Renal cortex interstitium (tissue), 15 donors: ENCODE measurements at places on chromosomes 4 and X. TPM values are rescaled to one million over a fixed set of nuclear protein-coding genes. Genes with fewer than 3 reads are reported as not detected.

F8A3 gene
- 8.0 TPM for polyA plus RNA-seq

TCEAL9 gene
- polyA plus RNA-seq: 240 TPM

TMEM165 gene
- polyA plus RNA-seq: 91.2 TPM

LAGE3 gene
- 11.8 TPM for polyA plus RNA-seq

ARHGAP4 gene
- 43.5 TPM for polyA plus RNA-seq

GRCh38 chr4:139806929-139807328 lies 141.3 kb downstream of the MGST2 start:
- no peak for DNase-seq

- no peak for DNase-seq
Observed at GRCh38 chrX:22366166-22366702, 93.5 kb downstream of the CBLL2 start.

DNA sequence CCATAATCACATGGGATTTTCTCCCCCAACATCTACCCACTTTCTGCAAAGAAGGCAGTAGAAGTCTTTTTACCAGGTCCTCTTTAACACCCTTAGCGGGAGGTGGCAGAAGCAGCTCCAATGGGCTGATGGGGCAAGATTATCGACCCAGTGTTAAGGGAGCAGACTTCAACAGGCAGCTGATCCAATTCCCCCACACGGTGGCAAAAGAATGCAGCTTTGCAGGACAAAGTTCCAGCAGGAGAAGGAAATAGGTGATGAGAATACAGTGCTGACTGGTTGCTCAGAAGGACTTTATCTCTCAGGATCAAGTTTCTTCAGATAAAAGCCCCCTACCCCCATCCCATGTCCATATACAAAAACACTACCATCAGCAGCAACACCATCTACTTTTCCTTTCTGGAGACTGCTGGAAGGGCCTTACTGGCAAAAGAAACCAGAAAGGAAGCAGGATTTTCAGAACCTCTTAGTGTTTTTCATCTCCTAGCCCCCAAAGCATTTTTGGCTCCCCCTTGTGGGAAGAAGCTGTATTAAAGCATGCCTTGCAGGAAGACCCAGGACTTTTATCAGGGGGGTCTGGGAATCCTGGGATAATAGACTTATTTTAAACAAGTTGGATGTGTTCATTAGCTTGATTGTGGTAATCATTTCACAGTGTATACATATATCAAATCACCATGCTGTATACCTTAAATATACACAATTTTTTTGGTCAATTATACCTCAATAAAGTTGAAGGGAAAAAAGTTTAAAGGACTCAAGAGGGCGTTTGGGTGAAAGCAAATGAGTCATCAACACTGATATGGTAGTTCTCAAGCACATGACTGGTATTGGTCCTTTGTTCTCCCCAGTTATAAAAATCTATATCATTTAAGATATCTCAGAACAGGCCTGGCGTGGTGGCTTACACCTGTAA lies 146.4 kb downstream of the GPC3 start:
- DNase-seq: no peak

GRCh38 chrX:39580043-39580442 lies 517.7 kb downstream of the BCOR start:
- no peak for DNase-seq

DNA sequence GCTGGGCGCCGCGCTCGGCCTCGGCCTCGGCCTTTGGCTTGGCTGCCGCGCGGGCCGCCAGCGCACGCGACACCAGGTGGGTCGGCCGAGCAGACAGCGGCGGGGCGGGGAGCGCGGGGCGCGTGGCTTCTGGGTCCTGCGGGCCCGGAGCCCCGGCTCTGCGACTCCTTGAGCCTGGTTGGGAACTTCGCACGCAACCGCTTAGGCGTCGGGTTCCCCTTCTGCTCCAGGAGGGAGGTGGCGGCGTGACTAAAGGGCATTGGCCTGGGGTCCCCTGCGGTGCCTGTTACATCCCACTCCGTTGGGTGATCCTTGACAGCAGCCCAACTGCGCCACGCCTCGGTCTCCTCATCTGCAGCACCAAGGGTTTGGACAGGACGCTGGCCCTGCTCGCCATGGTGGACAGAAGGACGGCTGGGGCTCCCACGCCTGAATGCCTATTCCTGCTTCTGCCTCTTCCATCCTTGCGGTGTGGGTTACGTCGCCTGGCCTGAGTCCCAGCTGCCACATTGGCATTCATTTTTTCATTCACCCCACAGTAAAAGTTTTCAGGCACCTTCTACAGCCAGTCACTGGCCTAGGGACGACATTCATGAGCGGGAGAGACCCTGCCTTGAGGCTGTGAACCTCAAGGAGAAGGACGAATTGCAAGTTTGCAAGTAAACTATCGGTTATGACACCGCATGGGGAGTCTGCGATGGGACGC lies 631 bp downstream of the EVC start:
- DNase-seq: no peak

GRCh38 chr4:162978398-162978797 lies 188.3 kb downstream of the NAF1 start:
- no peak for DNase-seq

GRCh38 chrX:45445745-45446412 lies 245.2 kb upstream of the DIPK2B start:
- DNase-seq: no peak

GRCh38 chr4:19850909-19851308 lies 400.8 kb upstream of the SLIT2 start:
- DNase-seq: no peak

- DNase-seq: no peak
Observed at GRCh38 chr4:128654465-128654864, 155.0 kb upstream of the JADE1 start.

DNA sequence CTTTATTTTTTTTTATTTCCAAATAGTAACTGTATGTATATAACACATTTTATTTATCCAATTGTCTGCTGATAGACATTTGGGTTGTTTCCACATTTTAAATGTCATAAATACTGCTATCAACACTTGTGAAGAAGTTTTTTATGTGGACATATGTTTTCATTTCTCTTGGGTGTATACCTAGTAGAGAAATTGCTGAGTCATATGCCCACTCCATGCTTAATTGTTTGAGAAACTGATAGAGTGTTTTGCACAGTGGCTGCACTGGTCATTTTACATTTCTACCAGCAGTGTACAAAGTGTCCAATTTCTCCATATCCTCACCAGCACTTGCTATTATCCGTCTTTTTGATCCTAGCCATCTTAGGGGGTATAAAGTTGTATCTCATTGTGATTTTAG lies 567.8 kb downstream of the GBA3 start:
- no peak for DNase-seq
